ENCODE measurements at places on chromosomes 5 and 9. TPM values are rescaled to one million over a fixed set of nuclear protein-coding genes. Genes with fewer than 3 reads are reported as not detected.

DNA sequence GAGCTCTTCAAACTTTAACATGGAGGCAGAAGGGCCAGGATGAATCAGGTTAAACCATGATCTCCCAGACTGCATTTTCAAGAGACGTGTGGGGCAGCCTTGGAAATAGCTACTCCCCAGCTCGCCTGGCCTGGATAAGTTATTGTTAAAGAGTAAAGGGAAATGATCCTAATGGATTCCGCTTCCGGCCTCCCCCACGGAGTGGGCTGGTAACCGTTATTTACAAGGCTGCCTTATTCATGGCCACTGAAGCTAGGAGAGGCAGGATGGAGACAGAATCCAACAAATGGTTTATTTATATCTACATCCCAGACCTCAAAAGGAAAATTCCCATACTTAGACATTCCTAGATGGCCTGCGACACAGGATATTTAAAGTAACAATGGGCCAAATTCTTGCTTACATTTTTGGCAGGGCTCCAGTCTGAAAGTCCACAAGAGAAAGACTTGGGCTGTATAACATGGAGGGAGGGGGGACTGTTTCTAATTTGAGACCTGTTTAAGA is 27.9 kb downstream of the SPRY4 start:
- no peaks in the 10 kb centered on the region for H3K27me3 ChIP-seq
- H3K36me3 ChIP-seq, result no peaks in the 10 kb centered on the region
- H3K4me3 ChIP-seq, result no peak overlapping the region
- no peaks in the 10 kb centered on the region for H3K4me1 ChIP-seq
- no peak overlapping the region for H3K27ac ChIP-seq

- no peaks in the 10 kb centered on the region for H3K27me3 ChIP-seq
- no peaks in the 10 kb centered on the region for H3K4me1 ChIP-seq
- peaks cover 3% of the 10 kb centered on the region for H3K36me3 ChIP-seq
- no peak overlapping the region for H3K27ac ChIP-seq
- DNase-seq, result no peak
- H3K4me3 ChIP-seq, result no peak overlapping the region
These were observed 96.0 kb upstream of the SLC12A2 start for GRCh38 chr5:127987354-127988145.

- no peak overlapping the region for H3K4me3 ChIP-seq
- no peaks in the 10 kb centered on the region for H3K4me1 ChIP-seq
- H3K27ac ChIP-seq, result no peak overlapping the region
- H3K36me3 ChIP-seq, result no peaks in the 10 kb centered on the region
- H3K27me3 ChIP-seq, result no peaks in the 10 kb centered on the region
These were observed 17.8 kb downstream of the SH3TC2 start for GRCh38 chr5:149045089-149045460.

The SH3PXD2B gene
- 0.49 TPM for total RNA-seq

The EQTN gene
- total RNA-seq, result not detected
